ENCODE measurements at places on chromosomes 7 and 10.

DNA sequence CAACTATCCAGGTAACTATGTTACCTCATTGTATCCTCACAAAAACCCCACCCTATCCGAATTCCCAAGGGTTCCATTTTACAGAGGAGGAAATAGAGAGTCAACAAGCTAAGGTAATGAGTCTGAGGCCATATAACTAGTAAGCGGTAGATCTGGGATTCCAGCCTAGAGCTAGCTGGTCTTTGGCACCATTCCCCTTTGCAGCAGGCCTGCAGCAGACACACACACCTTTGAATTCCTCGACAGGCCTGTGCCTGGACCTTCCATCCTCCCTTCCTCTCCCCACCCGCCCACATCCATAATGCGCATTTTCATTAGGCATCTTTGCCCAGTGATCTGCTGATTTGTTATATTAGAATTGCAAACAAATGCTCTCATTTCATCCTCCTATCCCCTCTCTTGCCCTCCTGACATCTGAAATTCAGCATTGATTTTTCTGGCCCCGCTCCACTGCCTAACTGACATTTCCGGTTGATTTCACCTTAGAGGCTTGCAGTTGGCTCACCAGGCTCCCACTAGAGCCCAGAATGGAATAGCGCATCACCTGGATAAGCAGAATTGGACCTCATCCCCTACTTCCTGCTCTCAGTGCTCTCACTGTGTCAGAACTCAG is 129.5 kb downstream of the PLXNA4 start:
- DNase-seq: no peak

DNA sequence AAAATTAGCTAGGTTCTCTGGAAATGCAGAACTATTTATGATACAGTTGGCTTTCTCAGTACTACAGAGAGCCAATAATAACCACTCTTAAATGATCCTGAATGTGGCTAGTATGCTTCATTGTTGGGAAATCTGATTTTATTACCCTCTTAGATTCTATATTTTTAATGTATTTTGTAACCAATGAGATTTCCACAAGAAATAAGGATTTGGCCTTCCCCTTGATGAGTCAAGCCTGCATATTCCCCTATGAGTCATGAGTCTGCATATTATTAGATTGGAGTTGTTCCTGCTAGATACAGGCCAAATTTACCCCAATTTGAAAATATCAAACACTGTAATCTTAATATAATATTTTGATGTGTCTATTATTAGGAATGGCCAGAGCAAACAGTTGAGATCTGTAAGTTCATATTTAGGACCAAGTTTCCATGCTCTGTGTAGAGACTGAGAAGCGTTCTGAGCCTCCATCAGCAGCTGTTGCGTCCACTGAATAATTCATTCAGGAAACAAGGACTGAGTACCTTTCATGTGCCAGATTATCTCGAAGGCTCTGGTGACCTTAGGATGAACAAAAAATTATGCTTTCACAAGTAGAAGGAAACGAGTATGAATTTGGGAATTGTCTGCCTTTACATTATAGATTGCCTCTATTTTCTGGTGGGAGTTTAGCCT is 793.4 kb downstream of the NRG3 start:
- no peak for DNase-seq

GRCh38 chr10:78944723-78945312 is 123.9 kb upstream of the ZMIZ1 start:
- peak; percentile 41 for DNase-seq

DNA sequence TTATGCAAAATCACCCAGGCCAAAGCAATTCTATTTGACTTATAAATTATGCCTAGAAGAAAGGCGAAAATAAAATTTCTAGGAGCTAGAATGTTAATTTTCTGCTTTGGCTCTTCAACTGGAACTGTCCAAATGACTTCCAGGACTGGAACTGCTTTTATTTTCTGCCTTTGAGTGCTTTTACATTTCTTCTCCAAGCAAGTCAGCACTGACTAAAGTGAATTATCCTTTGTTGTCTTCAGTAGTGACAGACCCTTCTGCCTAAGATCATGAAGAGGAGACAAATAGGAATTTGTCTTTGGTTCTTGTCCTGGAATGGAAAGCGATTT is 255.9 kb downstream of the DNAJB9 start:
- no peak for DNase-seq

DNA sequence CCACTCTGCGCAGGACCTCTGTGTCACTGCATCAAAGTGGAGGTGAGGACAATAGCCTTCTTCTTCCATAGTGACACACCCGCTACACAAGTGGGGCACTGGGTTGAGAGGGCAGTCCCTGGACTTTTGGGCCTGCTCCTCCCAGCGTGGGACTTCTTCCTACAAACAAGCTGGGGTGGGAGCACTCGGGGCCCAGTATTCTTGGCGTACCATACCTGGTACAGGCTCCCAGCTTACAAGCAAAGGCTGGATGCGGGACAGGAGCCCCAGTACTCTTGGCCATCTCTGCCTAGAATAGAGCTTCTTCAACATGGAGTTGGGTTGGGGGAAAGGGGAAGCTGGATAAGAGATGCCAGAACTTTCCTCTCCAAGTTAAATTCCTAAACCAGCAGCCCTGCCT is 426.8 kb upstream of the FOXK1 start:
- no peak for DNase-seq

DNA sequence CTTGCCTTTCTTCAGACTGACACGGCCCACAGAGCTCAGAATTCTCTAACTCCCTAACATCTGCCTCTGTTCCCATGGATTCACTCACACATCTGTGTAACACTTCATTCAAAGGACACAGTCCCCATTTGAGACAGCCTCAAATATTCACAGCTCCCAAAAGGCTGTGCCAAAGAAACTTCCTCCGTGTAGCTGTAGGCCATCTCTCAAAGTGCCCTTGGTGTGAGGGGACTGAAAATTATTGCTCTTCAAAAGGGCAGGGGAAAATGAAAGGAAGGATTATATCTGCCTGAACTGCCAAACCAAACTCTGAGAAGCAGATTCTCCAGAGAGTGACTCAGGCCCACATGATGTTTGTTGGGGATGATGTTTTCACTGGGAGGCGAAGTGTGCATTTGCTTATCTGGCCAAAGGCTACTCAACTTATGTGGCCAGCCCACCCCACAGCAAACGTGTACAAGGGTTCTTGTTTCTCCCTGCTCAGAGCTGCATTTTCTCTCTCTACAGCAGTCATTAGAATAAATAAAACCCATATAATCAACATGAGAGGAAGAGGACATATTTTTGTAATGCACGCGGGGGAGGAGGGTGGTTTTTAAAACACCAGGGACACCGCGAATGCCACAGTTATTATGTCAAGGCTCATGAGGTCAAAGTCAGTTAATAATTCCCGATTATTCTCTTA is 302.4 kb upstream of the NFE2L3 start:
- DNase-seq: peak; percentile 40

DNA sequence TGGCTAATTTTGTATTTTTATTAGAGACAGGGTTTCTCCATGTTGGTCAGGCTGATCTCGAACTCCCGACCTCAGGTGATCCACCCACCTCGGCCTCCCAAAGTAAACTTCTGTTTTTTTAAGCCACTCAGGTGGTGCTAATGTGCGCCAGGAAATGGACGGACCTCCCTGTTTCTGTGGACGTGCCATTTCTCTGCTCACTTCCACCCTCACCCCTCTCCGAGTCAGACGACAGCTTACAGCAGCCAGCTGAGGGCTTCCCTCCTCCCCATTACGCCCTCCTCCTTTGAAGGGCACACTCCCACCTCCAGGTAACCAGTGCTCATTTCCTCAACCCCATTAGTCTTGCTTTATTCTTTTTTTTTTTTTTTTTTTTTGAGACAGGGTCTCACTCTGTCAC is 41.7 kb upstream of the EZH2 start:
- no peak for DNase-seq

- no peak for DNase-seq
Observed at GRCh38 chr10:112362833-112363232, 11.1 kb upstream of the ACSL5 start.

GRCh38 chr10:15141136-15142054 is 27.1 kb downstream of the NMT2 start:
- DNase-seq: no peak

DNA sequence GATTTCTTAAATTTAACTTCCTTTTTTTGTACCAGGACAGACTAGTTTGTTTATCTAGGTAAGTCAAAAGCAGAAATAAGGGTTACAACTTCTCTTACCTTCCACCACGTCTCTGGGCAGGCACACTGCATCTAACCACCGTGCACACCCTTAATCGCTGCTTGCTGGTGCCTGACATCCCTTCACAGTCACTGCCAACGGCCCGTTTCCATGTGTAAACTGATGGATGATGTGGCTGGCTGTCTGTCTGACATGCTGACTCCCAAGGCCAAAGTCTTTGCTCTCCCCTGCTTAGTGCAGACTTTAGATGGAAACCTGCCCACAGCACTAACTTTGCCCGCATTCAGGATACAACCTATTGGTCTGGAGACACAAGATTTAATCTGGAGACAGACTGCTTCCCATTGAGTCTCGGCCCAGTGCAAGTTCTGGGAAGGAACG is 1.1 kb downstream of the TMEM273 start:
- no peak for DNase-seq

GRCh38 chr7:23546897-23547572 is 15.3 kb upstream of the TRA2A start:
- DNase-seq: peak; percentile 95

- no peak for DNase-seq
Observed at GRCh38 chr7:50656141-50656895, 91.1 kb upstream of the DDC start.

GRCh38 chr10:13003004-13003403 is 1.5 kb upstream of the CCDC3 start:
- DNase-seq: no peak

GRCh38 chr7:39672176-39672575 is 48.8 kb downstream of the RALA start:
- DNase-seq: no peak

DNA sequence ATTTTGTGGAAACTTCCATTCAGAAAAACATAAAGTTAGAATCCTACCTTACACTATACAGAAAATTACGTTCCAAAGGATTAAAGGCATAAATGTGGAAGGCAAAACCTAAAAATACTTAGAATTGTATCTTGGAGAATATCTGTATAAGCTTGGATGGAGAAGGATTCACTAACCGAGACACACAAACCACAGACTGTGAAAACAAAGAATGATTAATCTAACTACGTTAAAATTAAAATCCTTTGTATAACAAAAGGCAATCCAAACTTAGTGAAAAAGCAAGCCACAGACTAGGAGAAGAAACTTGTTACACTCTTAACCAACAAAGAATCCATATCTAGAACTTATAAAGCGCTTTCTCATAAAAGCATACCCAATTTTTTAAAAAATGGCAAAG is 678.8 kb downstream of the INHBA start:
- no peak for DNase-seq

DNA sequence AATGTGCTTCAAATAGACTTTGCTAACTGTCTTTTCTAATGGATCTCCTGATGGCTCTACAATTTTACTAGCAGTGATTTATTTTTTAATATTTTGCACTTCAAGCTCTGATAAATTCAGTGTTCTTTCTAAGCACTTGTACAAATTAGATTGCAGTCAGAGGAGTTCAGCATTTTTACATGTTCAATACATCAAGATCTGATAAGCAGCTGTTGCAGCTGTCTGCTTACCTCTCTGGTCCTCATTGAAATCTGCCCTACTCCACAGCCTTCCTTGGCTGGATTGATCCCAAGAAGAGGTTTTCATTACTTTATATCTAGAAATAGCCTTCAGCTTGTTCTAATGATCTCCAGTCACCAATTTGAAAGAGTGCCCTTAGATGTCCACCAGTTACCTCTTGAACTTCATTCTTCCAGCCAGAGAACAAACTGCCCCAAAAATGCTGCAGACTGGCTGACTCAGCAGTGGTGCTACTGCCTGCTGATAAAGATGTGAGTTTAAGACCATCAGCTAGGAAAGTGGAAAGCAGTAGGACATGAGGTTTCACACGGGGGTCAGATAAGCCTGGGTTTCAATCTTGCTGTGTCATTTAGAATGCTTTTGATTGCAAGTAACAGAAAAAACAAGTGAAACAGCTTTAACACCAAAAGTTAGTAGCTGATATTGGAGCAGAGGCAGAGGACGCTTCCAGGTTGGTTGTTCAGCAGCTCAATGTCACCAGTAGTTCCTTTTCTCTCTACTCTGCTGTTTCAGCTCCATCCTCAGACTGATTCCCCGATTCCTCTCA is 350.9 kb upstream of the NPVF start:
- DNase-seq: no peak

DNA sequence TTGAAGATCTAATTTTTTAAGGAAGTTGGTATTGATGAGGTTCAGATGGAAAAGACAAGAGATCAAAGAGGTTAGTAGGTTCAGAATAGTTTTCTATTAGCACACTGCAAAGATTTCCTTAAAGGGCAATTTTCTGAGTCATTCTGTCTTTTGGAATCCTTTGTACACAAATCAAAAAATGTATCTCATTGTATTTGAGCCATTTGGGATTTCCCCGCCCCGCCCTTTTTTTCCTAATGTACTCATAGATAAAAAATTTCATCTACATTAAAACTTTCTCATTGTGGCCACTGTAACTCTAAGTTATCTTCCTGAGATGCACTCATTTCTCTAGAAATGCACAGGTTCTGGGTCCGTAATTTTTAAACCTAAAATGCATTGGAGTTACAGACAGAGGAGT is 12.1 kb downstream of the GIMAP6 start:
- no peak for DNase-seq

GRCh38 chr7:154777489-154777888 is 225.4 kb downstream of the PAXIP1 start:
- no peak for DNase-seq

DNA sequence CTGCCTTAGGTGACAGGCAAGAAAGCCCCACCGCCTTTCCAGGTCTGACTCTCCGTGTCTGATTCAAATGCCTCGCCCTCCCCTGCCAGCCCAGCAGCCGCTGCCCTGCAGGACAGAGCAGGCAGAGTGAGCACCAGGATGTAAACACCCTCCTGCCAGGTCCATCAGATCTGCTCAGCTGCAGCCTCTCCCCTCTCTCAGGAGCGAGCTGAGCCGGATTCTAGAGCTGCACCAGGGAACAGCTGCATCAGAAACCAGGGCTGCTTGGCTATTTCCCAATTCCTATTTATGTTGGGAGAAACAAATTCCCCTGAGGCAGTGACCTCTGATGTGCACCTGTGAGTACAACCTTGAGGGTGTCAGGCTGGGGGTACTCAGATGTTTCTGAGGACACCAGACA is 121.5 kb upstream of the ZMIZ1 start:
- DNase-seq: no peak

- no peak for DNase-seq
Observed at GRCh38 chr10:97333351-97333600, 1.3 kb downstream of the FRAT2 start.

- DNase-seq: no peak
Observed at GRCh38 chr7:115357703-115357999, 435.8 kb downstream of the MDFIC start.

DNA sequence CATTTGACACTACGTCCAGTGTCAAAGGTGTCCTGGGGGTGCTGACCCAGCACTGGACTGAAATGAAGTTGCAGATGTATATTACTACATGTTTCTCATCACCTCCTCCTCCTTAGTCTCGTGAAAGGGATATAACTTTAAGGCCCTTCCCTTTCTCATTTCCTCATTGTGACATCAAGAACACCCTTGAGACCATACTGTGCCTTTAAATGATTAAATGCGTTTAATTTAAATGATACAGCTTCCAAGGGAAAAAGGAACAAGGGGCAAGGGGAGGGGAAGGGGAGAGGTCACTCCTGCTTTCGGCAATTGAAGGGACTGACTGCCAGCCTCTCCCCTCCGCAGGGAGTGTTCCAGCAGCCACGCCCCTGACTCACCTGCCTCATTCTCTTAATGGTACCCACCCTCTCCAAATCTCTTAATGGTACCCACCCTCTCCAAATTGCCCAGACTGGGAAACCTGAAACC is 80.5 kb upstream of the KMT2E start:
- DNase-seq: peak; percentile 34

All from ELF-1 (cell line).